ENCODE measurements at places on chromosomes 6 and 20. TPM values are rescaled to one million over a fixed set of nuclear protein-coding genes. Genes with fewer than 3 reads are reported as not detected.
A peak's percentile ranks its signal among the peaks of the same experiment; 100 is the strongest.

- no peak for DNase-seq
- H3K4me3 ChIP-seq, result no peak overlapping the region
- H3K36me3 ChIP-seq, result no peaks in the 10 kb centered on the region
- no peaks in the 10 kb centered on the region for H3K4me1 ChIP-seq
Observed at GRCh38 chr6:155103816-155104366, 108.8 kb downstream of the TIAM2 start.

DNA sequence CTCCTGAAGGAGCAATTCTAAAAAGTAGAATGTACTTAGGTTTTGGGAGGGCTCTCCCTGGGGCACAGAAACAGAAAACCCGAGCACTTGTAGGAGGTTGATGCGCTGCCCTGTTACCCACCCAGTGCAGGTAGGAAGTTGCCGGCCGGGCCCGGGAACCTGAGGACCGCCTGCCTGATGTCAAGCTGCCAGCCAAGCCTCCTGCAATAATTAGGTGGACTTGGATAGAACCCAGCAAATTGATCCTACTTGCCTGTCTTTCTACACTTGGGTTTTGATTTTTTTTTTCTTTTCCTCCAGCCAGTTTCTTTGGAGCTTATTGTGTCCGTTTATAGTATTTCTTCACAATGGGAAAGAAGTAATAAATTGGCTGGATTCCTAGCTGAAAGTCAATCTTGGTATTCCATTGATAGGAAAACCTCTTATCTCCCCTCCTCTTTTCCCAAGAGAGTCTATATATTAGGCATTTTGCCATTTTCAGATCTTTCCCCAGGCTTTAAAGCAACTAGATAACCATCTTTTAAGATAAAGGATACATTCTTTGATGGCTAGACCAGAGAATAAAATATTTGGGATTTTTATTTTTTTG, 78.3 kb upstream of the FYN start:
- H3K4me1 ChIP-seq, result no peaks in the 10 kb centered on the region
- H3K36me3 ChIP-seq, result no peaks in the 10 kb centered on the region
- H3K4me3 ChIP-seq, result no peak overlapping the region

Gene PXDC1
- total RNA-seq, result 0.30 TPM

Gene CST4
- not detected for total RNA-seq

- H3K4me1 ChIP-seq, result no peaks in the 10 kb centered on the region
- no peak overlapping the region for H3K27ac ChIP-seq
- H3K27me3 ChIP-seq, result no peaks in the 10 kb centered on the region
- H3K4me3 ChIP-seq, result no peak overlapping the region
- no peaks in the 10 kb centered on the region for H3K36me3 ChIP-seq
Observed at GRCh38 chr6:48998574-48998973, 464.5 kb downstream of the MMUT start.

Gene DDX43
- total RNA-seq, result 0.90 TPM

DNA sequence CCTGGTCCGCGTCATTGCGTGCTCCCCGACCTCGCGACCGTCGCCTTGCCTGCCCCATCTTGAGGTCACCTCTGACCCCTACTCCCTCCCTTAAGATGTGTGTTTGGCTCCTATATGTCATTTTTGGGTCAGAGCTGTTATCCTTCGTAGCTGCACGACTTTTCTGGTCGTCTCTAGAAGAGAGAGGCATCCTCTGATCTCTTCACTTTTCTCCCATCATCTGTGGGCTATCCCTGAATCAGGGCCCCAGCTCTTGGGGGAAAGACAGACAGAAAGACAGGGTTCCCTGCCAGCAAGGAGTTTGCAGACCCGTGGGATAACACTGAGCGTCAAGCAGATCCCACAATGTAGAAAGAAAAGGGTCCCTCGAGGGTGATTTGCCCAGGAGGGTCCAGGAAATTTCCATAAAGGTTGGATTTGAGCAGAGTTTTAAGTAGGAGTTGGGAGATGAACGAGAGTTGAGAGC, 555 bp downstream of the FAM120B start:
- H3K27ac ChIP-seq, result peak overlapping the region; percentile 86
- H3K4me3 ChIP-seq, result peak overlapping the region; percentile 76
- H3K27me3 ChIP-seq, result peaks cover 5% of the 10 kb centered on the region
- no peak for DNase-seq
- peaks cover 18% of the 10 kb centered on the region for H3K4me1 ChIP-seq

GRCh38 chr6:32816746-32817204, at the start of gene HLA-DOB:
Gene HLA-DOB (minus strand): TSS chr6:32817002. CDS start chr6:32816951, 51 bp downstream.
- no peaks in the 10 kb centered on the region for H3K4me1 ChIP-seq
- no peak within 1 kb of the TSS for H3K4me3 ChIP-seq
- H3K27ac ChIP-seq, result no peak within 1 kb of the TSS
- no peaks in the 10 kb centered on the region for H3K36me3 ChIP-seq
- no peak for DNase-seq
- no peaks in the 10 kb centered on the region for H3K27me3 ChIP-seq

Gene WFDC10B
- not detected for total RNA-seq

GRCh38 chr20:43316271-43316670, 126.6 kb upstream of the PTPRT start:
- no peak overlapping the region for H3K27ac ChIP-seq
- DNase-seq, result no peak
- H3K36me3 ChIP-seq, result no peaks in the 10 kb centered on the region

Gene NRSN1
- not detected for total RNA-seq

GRCh38 chr6:161674930-161675682, 401.2 kb upstream of the AGPAT4 start:
- no peak overlapping the region for H3K27ac ChIP-seq
- H3K4me3 ChIP-seq, result no peak overlapping the region
- no peaks in the 10 kb centered on the region for H3K36me3 ChIP-seq
- H3K27me3 ChIP-seq, result no peaks in the 10 kb centered on the region
